NCI-H1417 (cell line): ENCODE measurements at places on chromosomes 12 and 14.

DNA sequence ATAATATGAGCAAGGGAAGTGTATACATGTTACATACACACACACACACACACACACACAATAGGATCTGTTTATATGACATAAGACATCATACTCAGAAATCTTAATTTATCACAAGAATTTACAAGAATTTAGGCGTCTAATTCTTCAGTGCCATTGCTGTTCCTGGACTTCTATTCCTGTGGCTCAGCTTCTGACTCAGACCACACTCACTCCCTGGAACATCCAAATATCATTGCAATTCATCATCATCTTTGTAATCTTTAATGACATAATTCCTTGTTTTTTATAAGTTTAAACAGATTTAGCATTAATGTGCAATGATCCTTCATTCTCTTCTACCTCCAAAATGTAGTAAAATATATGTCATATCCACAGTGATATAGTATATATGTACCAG is 544.2 kb downstream of the FOXG1 start:
- DNase-seq = no peak

DNA sequence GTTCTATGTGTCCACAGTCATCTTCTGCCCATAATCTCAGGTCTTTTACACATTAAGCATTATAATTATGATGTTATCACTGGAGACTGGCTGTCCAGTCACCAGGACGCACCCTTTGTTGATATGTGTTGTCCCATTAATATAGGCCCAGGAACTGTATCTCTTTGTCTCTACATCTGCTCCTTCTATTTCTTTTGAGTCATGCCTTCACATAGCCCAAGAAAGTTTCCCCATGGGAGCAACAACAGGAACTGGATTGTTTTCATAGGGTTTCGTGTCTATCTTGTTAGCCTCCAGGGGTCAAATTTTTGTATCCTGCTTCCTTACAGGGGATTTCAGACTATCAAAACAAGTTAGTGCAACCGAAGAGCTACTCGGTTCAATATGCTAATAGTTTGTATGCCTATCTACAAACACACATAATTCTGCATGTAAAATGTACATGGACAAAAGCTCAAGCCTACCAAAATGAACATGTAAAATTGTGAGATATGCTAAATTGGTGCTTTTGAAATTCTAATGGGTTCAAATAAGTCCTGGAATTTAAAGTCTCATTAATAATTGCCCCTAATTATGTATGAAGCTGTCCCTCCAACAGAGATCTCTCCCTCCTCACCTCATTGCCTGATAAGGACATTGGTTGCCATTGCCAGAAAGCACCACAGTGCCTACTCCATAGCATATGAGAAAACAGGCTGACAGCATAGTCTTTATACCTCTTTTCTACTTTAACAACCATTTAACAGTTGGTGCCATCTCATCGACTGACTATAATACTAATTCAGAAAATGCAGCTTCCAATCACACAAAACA is 99.8 kb upstream of the DIO2 start:
- DNase-seq = no peak

GRCh38 chr12:110176745-110177144 is 52.6 kb downstream of the IFT81 start:
- DNase-seq = no peak

DNA sequence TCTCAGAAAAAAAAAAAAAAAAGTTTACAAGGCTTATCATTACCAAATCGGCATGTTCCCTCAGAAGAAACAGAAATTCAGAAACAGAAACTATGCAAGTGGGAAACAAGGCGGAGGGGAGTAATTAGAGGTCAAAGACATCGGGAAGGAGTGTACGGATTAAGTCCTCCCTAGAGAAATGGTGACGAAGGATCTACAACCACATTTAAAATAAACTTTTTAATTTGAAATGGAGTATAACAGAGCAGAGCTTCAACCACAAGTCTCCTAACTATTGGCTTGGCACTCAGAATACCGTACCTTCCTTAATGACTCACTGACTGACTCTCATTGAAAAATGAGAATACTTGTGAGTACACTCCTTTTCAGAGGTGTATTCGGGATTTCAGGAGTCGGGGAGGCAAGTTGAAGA is 908 bp downstream of the ENTPD5 start:
- no peak for DNase-seq

DNA sequence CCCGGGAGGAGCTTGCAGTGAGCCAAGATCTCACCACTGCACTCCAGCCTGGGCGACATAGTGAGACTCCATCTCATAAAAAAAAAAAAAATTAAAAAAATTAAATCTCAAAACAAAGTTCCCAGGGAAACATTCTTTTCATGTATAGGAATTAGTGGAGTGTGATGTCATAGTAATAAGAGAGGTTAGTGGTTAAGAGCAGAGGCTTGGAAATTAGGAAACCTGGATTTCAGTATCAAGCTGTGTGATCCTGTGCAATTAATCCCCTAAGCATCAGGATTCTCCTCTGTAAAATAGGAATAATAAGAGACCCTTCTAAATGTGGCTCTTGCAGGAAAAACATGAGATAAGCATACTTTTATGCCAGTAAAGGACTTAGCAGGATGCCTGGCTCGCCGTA is 3.1 kb upstream of the TXNRD1 start:
- no peak for DNase-seq

- no peak for DNase-seq
Measured at GRCh38 chr12:105968025-105968424, 170.7 kb downstream of the NUAK1 start.

DNA sequence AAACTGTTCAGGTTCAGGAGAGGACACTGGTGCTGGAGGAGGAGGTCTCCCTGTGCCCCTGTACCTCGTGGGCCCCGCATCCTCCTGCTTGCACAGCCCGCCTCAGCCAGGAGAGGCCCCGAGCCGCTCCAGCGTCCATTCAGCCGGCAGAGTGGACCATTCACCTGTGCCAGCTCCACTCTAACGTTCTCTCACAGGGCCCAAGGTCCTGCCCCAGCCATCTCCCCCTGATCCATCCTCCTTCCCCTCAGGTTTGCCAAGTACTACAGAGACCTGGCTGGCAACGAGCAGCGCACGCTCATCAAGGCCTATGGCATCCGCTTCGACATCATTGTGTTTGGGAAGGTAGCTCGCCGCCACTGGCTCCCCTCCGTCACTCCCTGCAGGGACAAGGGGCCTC is 22.2 kb downstream of the P2RX4 start:
- no peak for DNase-seq

- no peak for DNase-seq
Measured at GRCh38 chr14:69316449-69317101, 56.6 kb downstream of the GALNT16 start.

- DNase-seq = no peak
Measured at GRCh38 chr12:90152897-90153624, 444.4 kb upstream of the ATP2B1 start.

DNA sequence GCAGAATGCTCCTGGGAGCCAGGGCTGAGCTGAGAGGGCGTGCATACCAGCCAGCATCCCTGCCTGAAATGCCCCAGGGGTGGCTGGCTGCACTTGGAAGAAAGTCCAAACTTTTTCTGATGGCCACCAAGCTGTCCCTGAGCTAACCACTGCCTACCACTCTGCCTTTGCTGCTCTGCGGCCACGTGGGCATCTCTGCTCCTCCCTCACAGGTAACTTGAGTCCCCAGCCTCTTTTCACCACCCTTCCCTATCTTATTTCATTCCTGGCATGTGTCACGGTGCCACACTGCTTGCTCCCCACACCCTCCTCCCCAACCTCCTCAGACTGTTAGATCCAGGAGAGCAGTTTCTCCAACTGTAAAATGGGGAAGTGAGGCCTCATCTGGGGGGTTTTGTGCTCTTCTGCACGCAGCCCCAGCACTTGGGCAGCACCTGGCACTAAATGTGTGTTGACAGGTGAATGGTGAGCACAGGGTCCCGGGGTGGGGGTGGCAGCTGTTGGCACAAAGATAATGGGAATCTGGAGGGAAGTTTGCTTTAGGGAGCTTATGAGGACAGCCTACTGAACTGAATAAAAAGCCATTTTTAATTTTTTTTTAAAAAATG is 113.0 kb downstream of the GLT1D1 start:
- DNase-seq = peak; percentile 67

DNA sequence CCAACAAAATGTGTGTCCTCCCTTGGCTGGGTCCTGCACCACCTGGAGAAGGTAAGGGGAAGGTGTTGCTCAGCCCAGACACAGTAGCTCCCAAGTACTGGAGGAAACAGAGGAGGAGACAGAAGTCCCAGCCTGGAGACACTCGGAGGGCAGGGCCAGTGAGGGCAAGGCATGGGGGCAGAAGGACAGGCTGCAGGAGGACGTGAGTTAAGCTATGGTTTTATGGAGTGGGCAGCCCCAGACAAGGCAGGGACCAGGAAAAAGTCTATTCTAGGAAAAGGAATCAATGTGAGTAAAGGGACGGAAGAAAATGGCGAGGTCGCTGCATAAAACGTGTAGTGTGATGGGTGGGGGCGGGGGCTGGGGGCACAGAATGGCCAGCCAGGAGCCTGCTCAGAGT is 210.1 kb upstream of the DIO3 start:
- DNase-seq = no peak

- no peak for DNase-seq
Measured at GRCh38 chr12:105315726-105316125, 14.8 kb upstream of the C12orf75 start.
